ENCODE measurements at places on chromosomes 3 and 15.
A peak's percentile ranks its signal among the peaks of the same experiment; 100 is the strongest.

GRCh38 chr3:64588380-64588779, 99.4 kb downstream of the ADAMTS9 start:
- no peak for DNase-seq

GRCh38 chr15:63905558-63906265, 72.0 kb upstream of the HERC1 start:
- peak; percentile 79 for DNase-seq

GRCh38 chr15:93553167-93553935, 464.3 kb upstream of the RGMA start:
- no peak for DNase-seq

DNA sequence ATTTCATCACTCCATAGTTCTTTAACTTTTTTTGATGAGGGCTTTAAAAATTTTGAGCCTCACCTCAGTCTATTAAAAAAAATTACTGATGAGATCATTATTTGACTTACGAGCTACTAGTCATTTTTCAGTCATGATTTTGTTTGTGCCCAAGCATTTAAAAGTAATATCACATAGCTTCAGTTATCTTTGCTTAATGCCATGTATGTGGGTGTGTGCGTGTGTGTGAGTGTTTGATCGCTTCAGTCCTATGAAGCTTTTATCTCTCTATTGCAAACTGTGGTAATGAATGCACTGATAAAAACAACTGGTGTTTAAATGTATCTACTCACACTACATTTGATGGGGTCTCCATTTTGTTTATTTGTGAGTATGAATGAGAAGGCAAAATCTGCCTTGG, 49.8 kb downstream of the RSRC1 start:
- DNase-seq = no peak

DNA sequence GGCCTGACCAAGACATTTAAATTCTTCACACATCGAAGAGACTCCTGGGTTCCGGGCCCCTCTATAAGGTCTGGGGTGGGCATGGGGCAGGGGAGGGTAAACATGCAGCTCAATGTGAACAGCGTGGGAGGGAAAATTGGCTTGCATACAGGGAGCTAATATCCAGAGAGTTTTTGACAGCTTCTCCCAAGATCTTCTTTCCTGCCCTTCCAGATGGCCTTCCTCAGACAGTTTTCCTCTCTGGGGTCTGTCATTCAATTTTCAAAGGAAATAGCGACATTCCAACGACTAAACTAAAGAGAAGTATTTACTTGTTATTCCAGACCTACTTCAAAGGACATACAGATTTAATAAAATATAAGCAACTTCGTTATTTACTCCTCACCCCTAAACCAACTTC, 1030.6 kb downstream of the MCTP2 start:
- no peak for DNase-seq

DNA sequence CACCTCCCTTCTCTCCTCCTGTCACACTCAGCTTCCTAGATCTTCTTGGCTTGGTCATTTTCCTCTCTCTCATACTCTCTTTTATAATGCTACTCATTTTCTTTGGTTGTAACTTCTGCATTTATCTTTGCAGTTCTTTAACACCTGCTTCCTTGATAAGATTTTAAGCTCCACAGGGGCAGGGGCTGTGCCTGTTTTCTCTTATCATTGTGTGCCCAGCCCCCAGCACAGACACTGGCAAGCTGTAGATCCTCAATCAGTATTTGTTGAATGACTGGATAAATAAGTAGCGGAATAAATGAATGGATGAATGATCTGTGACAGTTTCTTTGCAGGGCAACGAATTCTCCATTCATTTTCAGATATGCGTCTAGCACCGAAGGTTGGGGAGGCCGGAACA, 64.3 kb upstream of the MEX3B start:
- no peak for DNase-seq

DNA sequence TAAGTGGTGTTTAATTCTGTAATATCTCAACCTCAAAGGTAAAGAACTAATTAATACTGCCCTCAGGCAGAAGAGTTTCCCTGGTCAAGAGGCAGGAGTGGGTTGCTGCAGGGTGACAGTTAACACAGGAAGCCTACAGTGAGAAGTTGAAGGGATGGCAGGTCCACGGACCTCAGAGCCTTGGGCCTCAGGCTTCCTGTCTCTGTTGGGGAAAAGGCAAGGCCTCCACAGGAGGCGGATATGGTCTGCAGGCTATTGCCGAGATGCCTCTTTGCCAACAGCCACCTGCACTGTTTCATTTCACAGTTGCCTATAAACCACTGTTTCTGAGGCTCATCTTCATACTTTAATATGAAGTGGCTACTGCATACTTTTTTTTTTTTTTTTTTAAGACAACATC, 33.3 kb upstream of the RPN1 start:
- DNase-seq = no peak

GRCh38 chr3:21484828-21485144, 266.2 kb downstream of the ZNF385D start:
- DNase-seq = no peak

DNA sequence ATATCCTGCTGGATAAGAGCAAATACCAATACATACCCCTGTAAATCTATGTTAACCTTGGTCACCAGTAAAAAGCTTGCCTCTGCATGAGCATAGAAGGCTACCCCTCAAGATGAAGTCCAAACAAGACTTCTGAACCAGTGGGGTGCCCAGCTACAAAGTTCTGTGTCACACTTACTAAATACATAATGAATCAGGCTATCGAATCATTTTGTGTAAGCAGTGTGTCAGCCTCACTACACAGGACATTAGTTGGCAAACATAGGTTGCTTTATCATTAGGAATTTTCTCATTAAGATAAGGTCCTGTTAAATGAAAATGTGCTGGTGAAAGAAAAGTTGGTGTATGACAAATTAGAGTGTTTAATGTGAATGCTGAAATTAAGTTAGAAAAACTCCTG, 452.0 kb downstream of the MFSD1 start:
- no peak for DNase-seq

- DNase-seq = no peak
Observed at GRCh38 chr3:65861718-65862117, 177.0 kb downstream of the MAGI1 start.

GRCh38 chr3:138036572-138036971, 26.6 kb downstream of the CLDN18 start:
- no peak for DNase-seq

DNA sequence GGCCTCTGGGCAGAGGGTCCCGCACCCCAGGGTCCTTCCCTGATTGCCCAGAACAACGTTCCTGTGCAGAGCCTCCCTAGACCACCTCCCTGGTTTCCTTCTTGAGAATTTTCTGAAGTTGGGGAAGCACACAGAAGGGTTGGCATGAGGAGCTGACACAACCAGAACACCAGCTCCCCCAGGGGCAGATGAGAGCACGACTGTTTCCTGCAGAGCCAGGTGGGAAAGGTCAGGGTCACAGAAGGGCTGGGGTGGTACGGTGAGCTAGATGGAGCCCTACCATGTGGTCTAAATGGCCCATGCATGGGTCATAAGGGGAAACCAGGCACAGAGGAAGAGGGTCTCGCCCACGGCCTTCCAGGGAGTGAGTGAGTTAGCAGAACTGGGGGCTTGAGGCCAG, 10.4 kb downstream of the PPCDC start:
- DNase-seq = no peak

- DNase-seq = peak; percentile 62
Observed at GRCh38 chr3:39106851-39107387, 508 bp downstream of the GORASP1 start.

GRCh38 chr3:16704941-16705340, 99.7 kb upstream of the DAZL start:
- no peak for DNase-seq

DNA sequence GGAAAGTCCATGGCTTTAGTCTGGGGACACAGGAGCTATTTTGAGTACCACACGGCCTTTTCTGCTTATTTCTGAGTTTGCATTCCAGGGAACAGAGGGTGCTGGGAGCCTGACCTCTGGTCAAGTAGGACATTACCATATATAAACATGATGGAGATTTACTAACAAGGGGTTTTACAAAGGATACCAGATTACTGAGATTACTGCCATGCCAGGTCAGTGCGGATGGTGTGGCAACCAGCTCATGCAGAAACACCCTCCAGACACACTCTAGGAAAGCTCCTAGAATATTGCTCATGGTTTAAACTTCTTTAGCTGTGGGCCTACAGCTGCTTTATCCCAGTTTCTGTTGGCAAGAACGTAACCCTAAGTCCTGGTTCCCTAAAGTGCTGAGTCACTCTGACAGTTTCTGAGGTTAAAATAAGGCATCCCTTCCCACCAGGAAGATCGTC, 54.3 kb upstream of the AGTR1 start:
- DNase-seq = peak; percentile 40

GRCh38 chr3:119901148-119901547, 119.2 kb downstream of the NR1I2 start:
- no peak for DNase-seq

GRCh38 chr15:78157203-78157602, 8.0 kb downstream of the IDH3A start:
- no peak for DNase-seq
